T-helper 1 cell (primary cell): ENCODE measurements at places on chromosomes 7 and 10.

GRCh38 chr10:103238506-103239252, 7.0 kb upstream of the RPEL1 start:
- DNase-seq: no peak

DNA sequence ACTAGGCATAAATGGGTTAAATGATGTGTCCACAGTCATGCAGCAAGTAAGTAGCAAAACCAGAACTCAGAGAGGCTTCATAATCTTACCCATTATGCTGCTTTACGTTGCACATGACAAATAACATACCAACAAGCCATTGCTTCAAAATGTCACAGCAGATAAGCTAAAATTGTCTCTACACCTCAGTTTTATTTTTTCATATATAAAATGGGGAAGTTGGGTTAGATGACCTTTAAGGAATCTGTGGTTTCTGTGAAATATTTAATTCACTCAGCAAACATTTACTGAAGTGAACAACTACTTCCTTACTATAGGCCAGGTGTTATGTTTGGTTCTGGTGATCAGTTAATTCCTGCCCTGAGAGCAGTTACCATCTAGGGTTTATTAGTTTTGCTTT, 2.2 kb upstream of the ASCC1 start:
- no peak for DNase-seq

DNA sequence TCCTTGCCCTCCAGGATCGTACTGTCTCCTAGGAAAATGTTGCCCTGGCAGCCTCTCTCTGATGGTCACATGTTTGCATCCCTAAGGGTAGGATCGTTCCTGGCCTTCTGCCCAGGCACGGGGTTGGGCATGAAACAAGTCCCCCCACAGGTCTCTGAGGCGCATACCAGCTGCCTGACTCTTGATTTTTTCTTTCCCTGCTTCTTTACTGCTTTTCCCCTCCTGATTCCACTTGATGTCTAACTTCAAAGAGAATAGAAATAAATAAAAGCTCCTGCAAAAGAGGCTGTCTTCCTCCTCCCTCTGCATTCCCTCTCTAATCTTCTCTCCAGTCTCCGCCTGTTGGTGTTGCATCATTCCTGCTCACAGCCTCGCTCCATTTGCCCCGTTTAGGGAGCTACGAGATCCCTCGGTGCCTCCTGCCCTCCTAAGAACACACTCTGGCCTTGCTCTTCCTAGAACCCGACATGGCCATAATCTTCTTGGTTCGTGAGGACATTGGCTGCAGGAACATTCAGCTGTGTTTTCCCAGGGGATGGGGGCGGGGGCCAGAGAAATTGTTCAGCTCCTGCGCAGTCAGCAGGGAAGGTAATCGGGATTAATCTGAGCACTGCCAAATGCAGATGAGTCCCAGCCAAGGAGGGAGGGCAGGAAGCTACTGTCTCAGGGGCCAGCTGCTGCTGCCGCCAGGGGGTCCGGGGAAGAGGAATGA, 26.0 kb downstream of the LEP start:
- DNase-seq: no peak

GRCh38 chr7:76386691-76387260, 22.7 kb downstream of the SSC4D start:
- DNase-seq: no peak

- DNase-seq: no peak
Observed at GRCh38 chr10:85648279-85648754, 718.3 kb downstream of the GRID1 start.

DNA sequence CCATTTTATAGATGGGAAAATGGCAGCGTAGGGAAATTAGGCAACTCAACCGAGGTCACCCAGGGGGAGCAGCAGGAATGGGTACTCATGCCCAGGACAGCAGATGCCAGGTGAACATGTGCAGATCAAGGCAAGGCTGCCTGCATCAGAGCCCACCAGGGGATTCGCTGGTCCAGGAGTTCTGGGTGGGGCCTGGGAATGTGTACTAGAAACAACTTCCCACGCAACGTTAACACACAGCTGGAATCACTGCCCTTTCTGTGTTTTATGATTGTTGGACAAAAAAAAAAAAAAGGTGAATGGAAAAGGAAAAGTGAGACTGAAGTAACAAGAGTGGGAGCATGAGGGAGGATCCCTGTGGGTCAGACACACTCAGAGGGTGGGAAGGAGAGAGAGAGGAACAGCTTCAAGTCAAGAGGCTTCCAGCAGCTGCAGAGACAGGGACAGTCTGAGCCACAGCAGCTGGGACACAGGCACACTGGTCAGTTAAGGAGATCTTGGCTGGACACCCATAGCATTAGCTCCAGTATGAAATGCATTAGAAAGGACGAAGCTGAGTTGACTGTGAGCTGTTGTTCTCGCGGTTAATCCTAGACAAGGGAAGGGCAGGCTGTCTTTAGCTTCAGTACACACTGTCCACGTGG, 187.9 kb upstream of the INHBA start:
- DNase-seq: no peak

- DNase-seq: no peak
Observed at GRCh38 chr7:83879063-83879462, 230.1 kb upstream of the SEMA3E start.

DNA sequence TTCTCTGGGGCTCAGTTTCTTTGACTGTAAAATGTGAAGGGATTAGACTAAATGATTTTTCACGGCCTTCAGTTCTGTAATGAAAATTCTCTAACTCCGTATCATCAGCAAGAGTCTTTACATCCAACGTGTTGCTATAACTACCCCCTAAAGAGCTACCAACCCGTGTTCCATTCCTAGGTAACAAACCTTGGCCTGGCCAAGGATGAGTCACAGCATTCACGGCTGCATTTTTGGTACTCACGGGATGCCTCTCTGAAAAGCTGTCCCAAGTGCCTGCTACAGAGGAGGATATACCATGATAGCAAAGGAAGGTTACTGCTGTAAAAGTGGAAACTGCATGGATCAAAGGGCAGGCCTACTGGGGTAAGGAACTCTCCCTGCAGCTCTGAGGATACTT, 5.9 kb downstream of the LRRC4 start:
- no peak for DNase-seq

DNA sequence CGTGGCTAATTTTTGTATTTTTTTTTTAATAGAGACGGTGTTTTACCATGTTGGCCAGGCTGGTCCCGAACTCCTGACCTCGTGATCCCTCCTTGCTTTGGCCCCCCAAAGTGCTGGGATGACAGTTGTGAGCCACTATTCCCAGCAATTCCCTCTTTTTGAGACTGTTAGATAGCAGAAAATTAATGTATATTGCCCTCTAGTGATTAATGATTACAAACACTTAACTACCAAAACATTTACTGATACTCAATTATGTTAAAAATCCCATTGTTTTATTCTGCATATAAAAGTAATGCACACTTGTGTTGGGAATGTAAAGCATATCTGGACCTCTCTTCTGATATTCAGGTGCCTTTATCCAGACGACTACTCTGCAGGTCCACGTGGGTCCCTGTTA, 41.2 kb upstream of the COBL start:
- DNase-seq: no peak

GRCh38 chr10:101572785-101573184, 15.3 kb downstream of the POLL start:
- no peak for DNase-seq
